HuH-7 (cell line): ENCODE measurements at places on chromosomes 3 and 15.
A peak's percentile ranks its signal among the peaks of the same experiment; 100 is the strongest.

DNA sequence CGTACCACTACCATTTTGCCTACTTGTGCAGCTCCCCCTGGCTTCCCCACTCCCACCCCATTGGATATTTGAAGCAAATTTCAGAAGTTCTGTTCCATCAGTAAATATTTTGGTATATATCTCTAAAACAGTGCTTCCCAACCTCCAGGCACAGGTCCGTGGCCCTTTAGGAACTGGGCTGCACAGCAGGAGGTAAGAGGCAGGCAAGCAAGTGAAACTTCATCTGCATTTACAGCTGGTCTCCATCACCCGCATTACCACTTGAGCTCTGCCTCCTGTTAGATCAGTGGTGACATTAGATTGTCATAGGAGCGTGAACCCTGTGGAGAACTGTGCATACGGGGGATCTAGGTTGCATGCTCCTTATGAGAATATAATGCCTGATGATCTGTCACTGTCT is 97.2 kb upstream of the LRRFIP2 start:
- no peak for DNase-seq

DNA sequence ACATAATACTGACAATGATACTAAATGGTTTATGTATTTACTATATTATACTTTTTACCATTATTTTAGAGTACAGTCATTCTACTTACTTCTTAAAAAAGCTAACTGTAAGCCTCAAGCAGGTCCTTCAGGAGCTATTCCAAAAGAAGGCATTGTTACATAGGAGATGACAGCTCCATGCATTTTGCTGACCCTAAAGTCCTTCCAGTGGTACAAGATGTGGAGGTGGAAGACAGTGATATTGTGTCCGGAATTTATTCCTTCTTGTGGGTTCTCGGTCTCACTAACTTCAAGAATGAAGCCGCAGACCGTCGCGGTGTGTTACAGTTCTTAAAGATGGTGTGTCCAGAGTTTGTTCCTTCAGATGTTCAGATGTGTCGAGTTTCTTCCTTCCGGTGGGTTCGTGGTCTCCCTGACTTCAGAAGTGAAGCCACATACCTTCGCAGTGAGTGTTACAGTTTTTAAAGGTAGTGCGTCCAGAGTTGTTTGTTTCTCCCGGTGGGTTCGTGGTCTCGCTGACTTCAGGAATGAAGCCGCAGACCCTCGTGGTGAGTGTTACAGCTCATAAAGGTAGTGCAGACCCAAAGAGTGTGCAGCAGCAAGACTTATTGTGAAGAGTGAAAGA is 20.9 kb downstream of the AVEN start:
- no peak for DNase-seq

DNA sequence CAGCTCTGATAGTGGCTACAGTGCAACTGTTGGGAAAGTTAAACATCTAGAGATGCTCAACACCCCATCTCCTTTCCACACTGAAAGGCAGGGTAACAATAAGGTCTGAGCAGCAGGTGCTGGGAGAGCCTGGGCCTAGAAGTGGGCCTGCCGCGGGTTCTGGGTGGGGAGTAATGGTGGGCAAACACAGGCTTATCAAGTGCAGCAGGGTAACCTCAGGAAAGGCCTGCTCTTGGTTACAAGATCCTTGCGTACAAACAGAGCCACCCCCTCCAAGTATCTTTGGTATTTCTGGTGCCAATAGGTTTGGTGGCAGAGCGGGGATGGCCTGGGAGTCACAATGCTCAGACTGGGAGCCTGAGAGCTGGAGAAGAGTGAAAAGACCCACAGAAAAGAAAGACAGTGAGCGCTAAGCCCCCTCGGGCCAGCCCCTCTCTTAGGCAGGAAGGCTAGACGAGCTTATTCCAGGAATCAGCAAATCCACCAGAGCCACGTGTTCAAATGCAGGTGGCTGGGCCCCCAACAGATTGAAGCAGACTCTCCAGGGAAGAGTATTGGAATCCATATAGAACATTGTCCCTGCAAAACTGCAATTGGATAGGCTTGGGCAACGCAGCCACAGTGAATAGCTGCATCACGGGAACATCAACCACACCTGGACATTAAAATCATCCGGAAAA is 2.7 kb downstream of the IQSEC1 start:
- no peak for DNase-seq

- no peak for DNase-seq
These were observed 34.4 kb upstream of the CASR start for GRCh38 chr3:122148941-122149627.

GRCh38 chr3:197186887-197187588 is 111.4 kb downstream of the DLG1 start:
- DNase-seq: peak; percentile 31

- DNase-seq: no peak
These were observed 2.1 kb downstream of the TRA2B start for GRCh38 chr3:185935465-185936272.

GRCh38 chr15:88266170-88266569 is 9.6 kb upstream of the NTRK3 start:
- no peak for DNase-seq

DNA sequence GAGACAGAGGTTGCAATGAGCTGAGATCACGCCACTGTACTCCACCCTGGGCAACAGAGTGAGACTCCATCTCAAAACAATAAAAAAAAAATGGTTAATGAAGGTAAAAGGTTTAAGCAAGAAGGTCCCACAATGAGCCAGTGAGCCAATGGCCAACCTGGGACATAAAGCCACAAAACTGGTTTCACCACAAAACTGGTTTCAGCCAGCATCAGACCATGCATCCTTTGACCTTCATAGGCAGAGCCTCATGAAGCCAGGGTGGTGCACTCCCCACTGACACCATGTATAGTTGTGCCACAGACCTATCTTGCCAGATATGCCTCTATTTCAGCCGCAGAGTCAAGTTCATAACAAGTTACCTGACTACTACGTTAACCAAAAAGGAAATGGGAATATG is 41.9 kb downstream of the SCAP start:
- no peak for DNase-seq

DNA sequence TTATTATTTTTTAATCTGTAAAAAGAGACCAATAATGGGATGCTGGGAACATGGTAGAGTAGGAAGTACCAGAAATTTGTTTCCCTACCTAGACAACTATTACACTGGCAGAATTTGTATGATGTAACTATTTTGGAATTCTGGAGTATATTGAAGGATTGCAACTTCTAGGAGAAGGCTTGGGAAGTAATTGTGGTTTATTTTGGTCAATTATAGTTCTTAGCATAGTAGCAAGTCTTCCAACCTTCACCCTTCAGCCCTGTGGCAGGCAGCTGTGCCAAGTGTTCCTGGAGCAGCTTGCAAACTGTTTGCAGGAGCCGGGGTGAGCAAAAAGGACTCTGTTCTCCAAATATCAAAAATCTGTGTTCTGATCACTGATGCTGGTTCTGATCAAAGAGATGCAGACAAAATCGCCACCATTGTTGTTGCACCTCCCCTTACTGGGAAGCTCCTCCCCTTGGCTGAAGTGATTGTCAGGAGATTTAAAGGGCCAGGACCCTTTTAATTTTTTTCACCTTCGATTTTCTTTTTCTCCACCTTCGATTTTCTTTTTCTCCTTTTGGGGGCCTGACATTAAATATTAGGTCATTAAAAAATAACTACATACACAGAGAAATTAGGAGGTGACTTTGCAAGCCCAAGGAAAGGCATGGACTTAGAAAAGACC is 363.3 kb downstream of the SLC9A9 start:
- no peak for DNase-seq

- DNase-seq: no peak
These were observed 71.9 kb downstream of the SYNM start for GRCh38 chr15:99176757-99177156.

- no peak for DNase-seq
These were observed 228.0 kb downstream of the XXYLT1 start for GRCh38 chr3:195042743-195043606.

GRCh38 chr3:116440196-116440595 is 5.1 kb downstream of the LSAMP start:
- DNase-seq: no peak

DNA sequence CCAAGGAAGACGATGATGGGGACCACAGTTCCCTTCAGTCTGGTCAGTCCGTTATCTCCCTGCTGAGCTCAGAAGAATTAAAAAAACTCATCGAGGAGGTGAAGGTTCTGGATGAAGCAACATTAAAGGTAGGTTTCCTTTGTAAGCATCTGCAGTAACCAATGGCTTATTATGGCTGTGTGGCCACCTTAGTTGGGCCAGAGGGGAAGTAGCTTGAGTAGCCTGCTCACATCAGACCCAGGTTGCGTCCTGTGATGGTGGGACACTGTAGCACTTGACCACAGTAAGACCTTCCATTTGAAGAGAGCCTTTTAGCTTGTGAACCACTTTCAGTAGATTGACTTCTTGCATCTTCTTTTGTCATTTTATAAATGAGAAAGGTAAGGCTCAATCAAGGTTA is 22.6 kb downstream of the STARD5 start:
- DNase-seq: no peak

DNA sequence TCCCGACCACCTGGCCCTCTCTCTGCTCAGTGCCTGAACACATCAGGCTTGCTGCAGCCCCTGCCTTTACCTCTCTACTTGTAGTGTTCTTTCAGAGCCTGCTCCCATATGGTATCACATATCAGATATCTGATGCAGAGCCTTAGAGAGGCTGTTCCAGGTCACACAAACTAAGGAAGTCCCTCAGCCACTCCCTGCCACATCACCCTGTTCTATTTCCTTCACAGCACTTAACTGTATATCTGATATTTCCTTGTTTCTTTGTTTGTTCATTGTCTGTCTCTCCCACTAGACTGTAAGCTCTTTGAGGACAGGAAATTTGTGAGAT is 976 bp upstream of the ALDH1L1 start:
- no peak for DNase-seq

- DNase-seq: no peak
These were observed 189.8 kb downstream of the PLCL2 start for GRCh38 chr3:17074559-17074958.
